ENCODE measurements at places on chromosomes 7 and 10.
A peak's percentile ranks its signal among the peaks of the same experiment; 100 is the strongest.

DNA sequence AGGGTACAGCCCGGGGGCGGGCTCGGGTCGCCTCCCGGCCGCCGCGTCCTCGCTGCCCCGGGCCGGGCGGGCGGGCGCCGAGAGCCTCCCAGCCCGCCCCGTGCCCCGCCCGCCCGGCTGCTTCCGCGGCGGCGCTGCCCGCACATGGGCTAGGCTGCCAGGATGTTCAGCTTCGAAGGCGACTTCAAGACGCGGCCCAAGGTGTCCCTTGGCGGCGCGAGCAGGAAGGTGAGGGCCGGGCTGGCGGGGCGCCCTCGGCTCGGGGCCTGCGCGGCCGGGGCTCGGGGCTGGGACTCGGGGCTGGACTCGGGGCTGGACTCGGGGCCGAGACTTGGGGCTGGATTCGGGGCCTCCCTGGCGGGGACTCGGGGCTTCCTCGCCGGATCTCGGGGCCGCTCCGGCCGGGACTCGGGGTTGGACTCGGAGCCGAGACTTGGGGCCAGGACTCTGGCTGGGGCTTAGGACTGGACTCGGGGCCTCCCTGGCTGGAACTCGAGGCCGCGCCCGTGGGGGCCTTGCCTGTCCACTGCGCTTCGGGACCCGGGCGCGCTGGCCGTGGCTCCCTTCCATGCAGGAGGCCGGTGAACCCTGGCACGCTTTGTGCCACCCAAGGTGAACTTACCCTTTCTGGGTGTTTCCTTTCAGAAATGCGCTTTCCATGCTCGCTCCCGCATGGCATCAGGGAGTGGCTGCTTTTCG, 534 bp downstream of the UBE3C start:
- peak; percentile 48 for DNase-seq

DNA sequence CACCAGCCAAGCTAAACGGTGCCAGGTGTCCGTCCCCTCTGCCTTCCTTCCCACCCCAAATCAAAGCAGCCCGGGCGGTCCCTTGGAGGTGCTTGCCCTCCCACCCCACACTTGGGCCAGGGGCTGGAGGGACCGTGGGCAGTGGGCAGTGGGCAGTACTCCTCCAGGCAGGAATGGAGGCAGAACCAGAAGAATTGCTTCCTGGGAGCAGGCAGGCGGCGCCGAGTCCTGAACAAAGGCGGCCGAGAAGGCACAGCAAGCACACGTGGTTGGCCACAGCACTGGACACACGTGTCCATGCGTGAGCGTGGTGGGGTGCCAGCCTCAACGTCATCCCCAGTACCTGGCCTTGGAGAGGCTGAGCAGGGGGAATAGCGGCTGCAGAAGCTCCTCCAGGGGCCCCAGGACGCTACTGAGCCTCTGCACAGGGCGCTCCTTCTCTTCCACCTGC, 48.4 kb upstream of the NKX6-2 start:
- DNase-seq: no peak

DNA sequence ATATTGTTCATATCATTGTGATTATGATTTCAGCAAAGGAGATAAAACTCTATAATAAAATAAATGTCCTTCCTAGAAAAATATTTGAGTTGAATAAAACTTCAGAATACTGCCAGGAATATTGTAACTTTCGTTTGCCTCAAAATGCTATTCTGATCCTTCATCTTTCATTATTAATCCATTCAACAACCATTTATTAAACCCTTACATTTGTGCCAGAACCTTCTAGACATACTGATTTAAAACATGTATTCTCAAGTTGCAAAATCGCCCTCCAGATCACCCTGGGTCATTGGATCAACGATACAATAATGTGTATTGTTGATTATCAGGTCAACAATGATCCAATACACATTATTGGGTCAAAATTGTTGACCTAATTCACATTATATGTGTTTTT, 759.8 kb downstream of the CNTNAP2 start:
- no peak for DNase-seq

GRCh38 chr10:98240524-98240923, 27.5 kb downstream of the LOXL4 start:
- no peak for DNase-seq

DNA sequence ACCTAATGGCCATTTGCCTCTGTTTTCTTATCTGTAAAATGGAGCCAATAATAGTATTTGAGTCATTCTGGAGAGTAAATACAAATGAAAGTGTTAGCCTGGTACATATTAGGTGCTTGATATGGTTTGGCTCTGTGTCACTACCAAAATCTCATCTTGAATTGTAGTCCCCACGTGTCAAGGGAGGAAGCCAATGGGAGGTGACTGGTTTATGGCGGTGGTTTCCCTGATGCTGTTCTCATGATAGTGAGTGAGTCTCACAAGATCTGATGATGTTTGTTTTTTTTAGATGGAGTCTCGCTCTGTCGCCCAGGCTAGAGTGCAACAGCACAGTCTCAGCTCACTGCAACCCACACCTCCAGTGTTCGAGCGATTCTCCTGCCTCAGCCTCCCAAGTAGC, 194.0 kb upstream of the SEMA3E start:
- DNase-seq: no peak

GRCh38 chr7:30247541-30248401, 36.6 kb upstream of the ZNRF2 start:
- DNase-seq: no peak
